ENCODE measurements at places on chromosomes 7 and 10.
A peak's percentile ranks its signal among the peaks of the same experiment; 100 is the strongest.

GRCh38 chr10:114881417-114881816 is 56.6 kb upstream of the TRUB1 start:
- no peak for DNase-seq

- no peak for DNase-seq
Observed at GRCh38 chr7:99267481-99267840, 5.2 kb upstream of the MYH16 start.

- no peak for DNase-seq
Observed at GRCh38 chr7:108375668-108376067, 80.6 kb downstream of the NRCAM start.

DNA sequence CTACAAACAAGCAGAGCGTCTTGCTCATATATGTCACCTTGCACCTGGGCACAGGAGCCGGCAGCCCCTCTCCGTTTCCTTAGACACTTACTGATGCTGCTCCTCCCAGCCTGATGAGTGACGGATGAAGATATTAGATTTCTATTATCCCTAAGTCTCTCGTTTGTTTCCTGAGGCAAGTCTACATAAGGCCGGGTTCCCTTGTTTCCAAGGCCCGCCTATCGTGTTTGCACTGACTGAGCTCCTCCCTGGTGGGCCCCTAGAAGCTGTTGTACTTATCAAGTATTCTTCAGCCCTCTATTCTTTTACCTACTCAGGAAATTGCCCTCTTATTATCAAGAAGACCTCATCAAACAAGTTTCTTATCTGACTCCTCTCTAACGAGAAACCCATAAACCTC is 18.5 kb downstream of the SH3PXD2A start:
- DNase-seq, result no peak

- DNase-seq, result no peak
Observed at GRCh38 chr10:102083541-102083940, 18.4 kb downstream of the HPS6 start.

DNA sequence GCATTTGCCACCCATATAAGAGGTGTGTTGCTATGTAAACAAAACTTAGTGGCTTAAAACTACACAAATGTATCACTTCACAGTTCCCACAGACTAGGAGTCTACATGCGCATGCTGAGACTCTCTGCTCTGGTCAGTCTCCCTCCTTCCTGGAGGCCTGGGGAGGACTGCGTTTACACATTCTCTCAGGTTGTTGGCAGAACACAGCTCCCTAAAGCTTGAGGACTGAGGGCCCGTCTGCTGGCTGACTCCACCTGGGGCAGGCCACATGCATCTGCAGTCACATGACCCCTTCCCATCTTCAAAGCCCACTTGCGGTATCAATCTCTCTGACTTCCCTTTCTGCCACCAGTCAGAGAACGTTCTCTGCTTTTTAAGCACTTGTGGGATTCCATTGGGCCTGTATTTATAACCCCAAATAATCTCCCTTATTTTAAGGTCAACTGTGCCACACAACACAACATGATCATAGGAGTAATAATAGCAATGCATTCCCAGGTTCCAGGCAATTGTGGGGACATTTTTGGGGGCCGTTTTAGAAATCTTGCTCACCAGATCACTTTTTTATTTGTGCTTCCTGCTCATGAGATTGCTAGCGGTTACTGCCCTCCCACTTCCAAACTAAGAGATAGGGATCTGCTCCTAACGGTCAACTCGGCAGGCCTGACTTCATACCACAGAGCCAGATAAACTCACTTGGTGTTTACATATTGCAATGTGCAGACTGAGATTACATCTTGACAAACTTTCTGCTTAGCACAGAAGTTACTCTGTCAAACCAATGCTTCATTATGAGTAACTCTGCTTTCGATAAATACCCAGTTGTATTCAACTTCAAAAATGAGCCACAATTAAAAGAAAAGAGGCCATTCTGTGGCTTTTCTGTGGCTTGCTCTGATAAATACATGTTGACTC is 96.3 kb downstream of the ALOX5 start:
- no peak for DNase-seq

DNA sequence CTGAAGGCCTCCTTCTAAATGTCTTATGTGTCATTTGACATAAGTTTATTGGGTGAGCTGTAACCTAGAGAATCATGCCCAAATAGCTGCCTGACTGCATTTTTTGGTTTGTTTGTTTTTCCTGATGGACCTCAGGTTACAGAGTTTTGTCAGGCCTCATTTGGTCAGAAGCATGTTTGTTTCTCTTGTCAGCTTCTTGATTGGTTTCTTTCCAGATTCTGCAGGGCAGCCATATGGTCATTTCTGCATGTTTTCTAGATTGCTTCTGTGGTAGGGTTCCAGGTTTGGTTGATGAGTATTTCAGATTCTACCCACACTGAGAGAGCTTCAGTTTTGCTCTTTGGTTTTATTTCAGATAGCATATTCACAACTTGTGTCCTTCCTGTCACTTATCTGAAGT is 28.0 kb downstream of the GLCCI1 start:
- DNase-seq, result peak; percentile 3

DNA sequence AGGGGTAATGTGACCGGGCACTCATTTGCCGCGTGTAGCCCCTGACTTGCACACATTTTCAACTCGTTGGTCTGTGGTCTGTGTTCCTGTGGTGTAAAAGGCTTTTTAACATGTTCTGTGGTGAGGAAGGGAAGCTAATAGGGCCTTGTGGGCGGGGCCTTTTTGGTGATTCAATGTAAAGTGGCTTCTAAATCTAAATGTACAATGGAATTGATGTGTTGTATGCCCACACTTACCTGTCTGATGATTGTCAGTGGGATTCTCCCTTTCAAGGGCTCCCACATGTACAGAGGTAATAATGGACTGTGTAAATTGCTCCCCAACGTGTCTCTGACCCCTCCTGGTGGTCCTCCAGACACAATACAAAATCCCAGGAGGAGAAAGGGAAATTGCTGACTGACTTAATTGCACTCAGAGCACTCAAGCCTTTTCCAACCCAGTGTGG is 43.1 kb upstream of the GATAD1 start:
- no peak for DNase-seq

DNA sequence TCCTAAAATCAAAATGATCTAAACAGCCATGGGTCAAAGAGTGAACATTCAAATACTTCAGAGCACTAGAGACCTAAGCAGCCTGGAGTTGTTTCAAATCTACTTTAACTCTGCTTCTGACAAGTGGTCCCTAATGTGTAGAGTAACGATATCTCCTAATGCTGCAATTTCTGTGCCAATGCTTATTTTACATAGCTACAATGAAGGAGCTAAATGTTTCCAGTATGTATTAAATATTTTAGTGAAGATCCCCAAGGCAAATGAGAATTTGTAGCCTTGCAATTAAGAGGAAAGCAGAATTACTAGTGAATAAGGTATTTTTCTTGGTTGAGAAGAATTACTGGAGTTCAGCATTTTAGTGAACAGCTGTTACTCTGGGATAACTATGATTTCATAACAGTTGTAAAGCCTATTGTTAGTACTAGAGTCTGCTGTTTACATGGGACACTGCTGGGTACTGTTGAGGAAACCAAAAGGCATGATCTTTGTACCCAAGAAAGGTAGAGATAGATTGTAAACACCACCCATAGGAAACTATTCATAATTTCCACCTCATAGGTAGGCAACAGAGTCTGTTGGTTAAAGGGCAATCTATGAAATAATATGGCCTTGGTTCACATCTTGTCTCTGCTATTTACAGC is 271.9 kb downstream of the PLXDC2 start:
- DNase-seq, result no peak

DNA sequence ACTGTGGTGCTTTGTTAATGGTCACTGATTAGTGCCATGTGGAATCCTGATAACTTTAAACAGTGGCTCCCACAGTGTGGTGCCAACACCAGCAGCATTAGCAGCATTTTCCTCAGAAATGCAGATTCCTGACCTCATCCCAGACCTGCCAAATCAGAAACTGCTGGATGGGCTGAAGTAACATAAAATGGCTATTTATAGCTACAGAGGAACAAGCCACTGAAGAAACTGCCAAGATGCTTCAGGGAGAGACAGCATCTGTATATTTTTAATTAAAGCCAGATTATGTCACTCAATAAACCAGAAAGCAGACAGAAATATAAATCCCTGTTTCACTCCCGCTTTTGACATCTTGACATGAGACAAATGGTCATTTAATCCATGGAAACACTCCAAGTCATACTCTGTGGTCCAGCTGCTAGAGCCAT is 178.5 kb downstream of the AMPH start:
- no peak for DNase-seq

GRCh38 chr7:155361346-155361680 is 63.6 kb downstream of the INSIG1 start:
- no peak for DNase-seq

GRCh38 chr10:71300555-71301370 is 18.3 kb upstream of the SLC29A3 start:
- no peak for DNase-seq

- peak; percentile 4 for DNase-seq
Observed at GRCh38 chr10:59865101-59865500, 41.3 kb downstream of the CCDC6 start.

GRCh38 chr10:28719789-28720436 is 42.6 kb downstream of the BAMBI start:
- DNase-seq, result no peak

GRCh38 chr7:136403591-136403990 is 426.4 kb upstream of the MTPN start:
- no peak for DNase-seq

- DNase-seq, result no peak
Observed at GRCh38 chr7:148898845-148899484, 14.9 kb upstream of the EZH2 start.

GRCh38 chr7:12759151-12759550 is 71.7 kb downstream of the ARL4A start:
- no peak for DNase-seq

DNA sequence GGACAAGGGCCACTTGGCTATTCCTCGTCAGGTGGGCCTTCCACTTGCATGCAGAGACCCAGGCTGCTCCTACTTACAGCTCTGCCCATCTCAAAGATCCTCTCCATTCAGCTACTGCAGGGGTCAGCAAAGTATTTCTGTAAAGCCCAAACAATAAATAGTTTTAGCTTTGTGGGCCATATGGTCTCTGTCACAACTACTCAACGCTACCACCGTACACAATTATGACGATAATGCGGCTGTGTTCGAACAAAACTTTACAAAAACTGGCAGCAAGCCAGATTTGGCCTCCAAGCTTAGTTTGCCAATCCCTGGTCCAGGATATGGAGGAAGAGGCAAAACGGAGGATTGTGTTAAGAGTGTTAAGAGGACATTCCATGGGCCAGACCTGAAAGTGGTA is 12.8 kb downstream of the RAB11FIP2 start:
- no peak for DNase-seq

DNA sequence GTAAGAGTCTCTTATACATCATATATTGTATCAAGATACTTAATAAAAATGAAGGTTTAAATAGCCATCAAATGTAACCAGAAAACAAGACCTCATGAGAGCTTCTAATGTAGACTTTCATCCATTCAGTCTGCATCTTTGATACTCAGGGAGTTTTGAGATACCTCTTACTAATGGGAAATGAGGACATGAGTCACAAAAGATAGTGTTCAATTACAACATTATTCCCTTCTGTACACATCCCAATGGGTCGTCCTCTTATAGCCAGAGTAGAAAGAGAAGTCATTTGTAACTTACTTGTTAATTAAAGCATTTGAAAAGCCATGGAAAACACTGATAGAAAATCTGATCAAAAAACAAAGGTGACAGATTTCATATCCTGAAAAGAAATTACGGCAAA is 19.4 kb downstream of the SHTN1 start:
- no peak for DNase-seq

DNA sequence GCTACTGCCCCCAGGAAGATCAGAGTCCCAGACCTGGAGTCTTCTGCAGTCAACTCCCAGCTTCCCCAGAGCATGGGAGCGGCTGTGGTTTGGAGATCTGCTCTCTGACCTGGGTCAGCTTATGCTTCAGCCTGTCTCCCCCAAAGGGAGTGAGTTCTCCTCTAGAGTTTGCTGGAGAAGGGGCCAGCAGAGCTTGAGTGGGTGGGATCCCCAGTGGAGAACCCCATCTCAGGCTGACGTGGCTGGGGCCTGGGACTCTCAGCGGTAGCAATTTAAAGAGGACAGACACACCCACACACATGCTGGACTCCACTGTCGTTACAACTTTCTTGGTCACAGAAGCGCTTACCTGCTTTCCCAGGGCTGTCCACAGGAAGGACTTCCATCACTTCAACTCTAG is 6.3 kb downstream of the UNC5B start:
- DNase-seq, result no peak

- DNase-seq, result no peak
Observed at GRCh38 chr7:36931892-36932291, 207.6 kb upstream of the AOAH start.

GRCh38 chr10:18501198-18501597 is 150.2 kb downstream of the NSUN6 start:
- peak; percentile 25 for DNase-seq

- DNase-seq, result no peak
Observed at GRCh38 chr10:22305721-22306120, 10.5 kb upstream of the COMMD3 start.

GRCh38 chr10:88537322-88537721 is 45.8 kb downstream of the RNLS start:
- DNase-seq, result no peak

GRCh38 chr7:35520810-35521625 is 173.9 kb downstream of the HERPUD2 start:
- no peak for DNase-seq

DNA sequence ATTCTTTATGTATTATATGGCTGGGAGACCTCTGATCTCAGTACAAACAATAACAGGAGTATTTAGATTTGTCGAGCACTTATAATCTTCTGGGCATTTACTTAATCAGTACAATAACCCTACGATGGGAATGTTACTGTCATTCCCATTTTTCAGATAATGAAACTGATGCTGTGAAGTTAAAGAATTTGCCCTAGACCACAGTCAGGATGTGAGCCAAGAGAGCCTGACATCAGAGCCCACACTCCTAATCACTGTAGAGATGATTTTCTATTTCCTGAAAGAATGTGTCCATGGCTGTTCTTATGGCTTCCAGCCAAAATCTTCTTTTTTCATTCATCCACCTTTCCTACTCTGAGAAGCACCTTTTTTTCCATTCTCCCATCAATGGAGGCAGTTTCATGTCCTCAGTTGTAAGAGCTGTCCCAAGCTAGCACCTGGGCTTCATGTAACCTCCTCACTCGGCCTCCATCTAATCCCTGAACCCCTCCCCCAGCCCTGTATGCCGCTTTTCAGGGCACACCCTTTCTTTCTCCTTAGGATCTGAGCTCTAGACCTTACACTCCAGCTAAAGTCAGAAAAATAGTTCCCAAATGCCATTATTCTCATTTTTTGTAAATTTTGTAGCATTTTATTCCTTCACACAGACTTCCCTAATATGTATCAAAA is 12.2 kb upstream of the CAV1 start:
- DNase-seq, result peak; percentile 16
